ENCODE measurements at places on chromosomes 3 and 15. TPM values are rescaled to one million over a fixed set of nuclear protein-coding genes. Genes with fewer than 3 reads are reported as not detected.

Gene FGF12
- 0.81 TPM for total RNA-seq

Gene CAND2
- 0.41 TPM for total RNA-seq

Gene TMEM158
- 15.2 TPM for total RNA-seq

Gene SH3GL3
- 0.85 TPM for total RNA-seq

Gene PGBD4
- 1.6 TPM for total RNA-seq

Gene DNAH12
- total RNA-seq: 0.02 TPM

Gene RBP2
- total RNA-seq: not detected
